ENCODE measurements at places on chromosomes 16 and 17. TPM values are rescaled to one million over a fixed set of nuclear protein-coding genes. Genes with fewer than 3 reads are reported as not detected.

The ANKRD13B gene
- total RNA-seq: 9.3 TPM

DNA sequence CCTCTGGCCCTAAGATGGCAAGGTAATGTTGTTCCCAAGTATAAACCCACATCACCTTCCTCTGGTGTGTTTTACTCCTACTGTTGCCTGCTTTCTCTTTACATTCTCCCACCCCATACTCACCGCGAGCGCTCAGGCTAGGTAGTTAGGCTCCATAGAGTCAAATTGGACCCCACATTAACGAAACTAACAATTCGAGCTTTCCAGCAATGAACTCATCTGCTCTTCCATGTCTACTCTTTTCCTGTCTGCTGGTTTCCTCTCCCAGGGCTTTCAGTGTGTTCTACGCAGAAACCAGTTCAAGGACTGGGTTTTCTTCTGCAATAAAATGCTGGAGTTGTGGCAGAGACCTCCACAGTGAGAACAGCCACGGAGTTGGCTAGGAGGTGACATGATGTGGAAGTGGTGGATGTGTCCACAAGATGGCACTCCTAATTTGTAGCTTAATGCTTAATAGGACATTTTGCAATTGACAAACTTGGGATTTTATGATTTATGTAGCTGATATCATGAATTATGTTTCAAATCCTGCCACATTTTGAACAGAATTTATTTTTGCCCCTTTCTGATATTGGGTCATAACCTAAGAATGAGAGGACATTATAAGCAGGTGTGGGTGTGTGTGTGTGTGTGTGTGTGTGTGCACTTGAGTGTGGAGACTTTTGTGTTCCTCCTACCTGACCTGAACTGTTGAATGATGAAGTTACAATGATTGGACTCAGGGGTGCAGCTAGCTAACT, 2.2 kb upstream of the UQCRC2 start:
- DNase-seq: no peak

DNA sequence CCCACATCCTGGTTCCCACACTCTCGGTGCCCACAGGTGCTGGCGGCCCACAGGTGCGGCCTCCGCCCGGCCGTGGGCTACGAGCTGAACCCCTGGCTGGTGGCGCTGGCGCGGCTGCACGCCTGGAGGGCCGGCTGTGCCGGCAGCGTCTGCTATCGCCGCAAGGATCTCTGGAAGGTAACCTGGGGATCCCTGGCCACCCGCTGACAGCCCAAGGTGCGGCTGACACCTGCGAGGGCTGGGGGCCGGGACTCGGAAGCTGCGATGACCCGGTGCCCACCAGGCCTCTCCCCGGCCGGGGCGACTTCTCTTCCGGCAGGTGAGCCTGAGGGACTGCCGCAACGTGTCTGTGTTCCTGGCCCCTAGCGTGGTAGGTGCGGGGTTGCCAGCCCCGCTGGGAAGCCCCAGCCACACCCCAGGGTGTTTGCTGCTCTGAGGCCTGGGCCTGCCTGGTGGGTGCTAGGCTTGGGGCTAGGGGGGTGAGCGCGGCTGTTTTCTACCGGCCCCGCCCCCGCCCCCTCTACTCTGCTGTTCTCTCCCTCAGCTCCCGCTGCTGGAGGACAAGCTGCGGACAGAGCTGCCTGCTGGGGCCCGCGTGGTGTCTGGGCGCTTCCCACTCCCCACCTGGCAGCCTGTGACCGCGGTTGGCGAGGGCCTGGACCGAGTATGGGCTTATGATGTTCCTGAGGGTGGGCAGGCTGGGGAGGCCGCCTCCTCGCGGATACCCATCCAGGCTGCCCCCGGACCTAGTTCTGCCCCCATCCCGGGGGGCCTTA, 1.0 kb downstream of the ANTKMT start:
- no peak for DNase-seq

DNA sequence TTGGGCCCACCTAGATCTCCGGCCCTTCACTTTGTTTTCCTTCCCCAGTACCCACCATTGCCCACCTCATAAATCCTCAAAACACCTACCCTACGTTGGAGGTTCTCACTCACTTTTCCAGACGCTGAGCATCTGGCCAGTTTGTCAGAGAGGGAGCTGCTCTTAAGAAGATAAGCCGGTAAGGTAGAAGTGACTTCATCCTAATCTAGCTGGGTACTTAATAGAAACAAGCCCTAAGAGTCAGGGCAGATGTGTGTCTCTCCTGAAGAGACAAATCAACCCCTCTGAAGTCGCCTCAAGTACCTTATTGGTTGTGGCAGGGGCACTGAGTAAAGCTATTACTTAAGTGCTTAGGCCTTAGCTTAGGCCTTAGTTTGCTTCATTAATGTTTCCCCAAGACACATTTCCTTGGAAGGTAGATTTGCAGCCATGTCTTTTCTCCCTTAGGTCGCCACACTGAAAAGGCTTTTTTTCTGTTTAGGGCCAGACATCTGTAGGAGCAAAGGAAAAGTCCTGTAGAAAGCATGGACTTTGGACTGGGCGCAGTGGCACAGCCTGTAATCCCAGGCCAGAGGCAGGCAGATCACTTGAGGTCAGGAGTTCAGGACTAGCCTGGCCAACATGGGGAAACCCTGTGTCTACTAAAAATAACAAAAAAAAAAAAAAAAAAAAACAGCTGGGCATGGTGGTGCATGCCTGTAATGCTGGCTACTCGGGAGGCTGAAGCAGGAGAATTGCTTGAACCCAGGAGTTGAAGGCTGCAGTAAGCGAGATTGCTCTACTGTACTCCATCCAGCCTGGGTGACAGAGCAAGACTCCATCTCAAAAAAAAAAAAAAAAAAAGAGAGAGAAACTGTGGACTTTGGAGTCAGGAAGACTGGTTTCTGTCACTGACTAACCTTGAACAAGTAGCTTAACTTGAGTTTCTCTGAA, 1.0 kb downstream of the TACO1 start:
- DNase-seq: no peak

The SLC5A11 gene
- total RNA-seq: not detected

The COG7 gene
- total RNA-seq: 17.6 TPM

- DNase-seq: no peak
Observed at GRCh38 chr16:67055712-67056487, 27.0 kb downstream of the CBFB start.

- DNase-seq: no peak
Observed at GRCh38 chr16:27771201-27771910, 221.4 kb downstream of the KATNIP start.

The CHP2 gene
- 120 TPM for total RNA-seq

DNA sequence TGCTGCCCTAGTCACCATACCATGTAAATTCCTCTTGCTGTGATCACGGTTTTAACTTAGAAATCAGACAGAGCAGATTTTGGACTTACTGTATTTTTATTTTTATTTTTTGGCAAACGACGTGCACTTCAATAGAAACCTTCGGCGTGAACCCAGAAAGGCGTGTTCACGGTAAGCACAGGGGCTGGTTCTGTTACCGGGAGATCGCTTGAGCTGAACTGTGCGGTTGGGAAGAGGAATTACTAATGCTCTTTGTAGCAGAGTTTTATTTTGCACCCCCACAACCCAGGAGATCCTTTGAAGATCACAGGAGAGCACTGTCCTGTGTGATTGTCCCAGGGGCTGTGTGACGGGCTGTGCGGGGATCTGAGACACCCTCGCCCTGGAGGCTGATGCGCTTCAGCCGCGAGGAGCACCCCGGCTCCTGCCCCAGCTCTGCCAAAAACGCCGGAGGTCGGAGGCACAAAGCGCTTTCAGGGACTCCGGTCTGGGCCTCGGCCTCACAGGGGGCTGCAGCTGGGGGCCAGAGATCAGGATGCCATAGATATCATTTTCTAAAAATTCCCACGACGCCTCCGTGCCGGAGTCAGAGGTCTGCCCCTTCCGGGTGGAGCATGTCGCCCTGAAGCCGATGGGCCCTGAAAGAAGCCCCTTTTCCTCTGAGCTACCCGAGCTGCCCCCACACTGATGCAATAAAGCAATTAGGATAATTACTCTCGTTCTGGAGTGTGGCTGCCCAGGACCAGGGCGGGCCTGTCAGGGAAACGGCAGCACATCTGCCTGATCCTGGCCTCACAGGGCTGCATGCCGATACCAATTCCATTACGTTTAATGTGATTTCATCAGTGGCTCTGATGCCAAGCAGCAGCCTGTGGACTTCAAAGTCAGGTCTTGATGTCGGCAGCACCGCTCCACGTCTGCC, 71.8 kb downstream of the LMF1 start:
- no peak for DNase-seq

- DNase-seq: no peak
Observed at GRCh38 chr16:81848306-81848853, 69.3 kb downstream of the PLCG2 start.

- DNase-seq: no peak
Observed at GRCh38 chr16:57643910-57644309, 15.5 kb downstream of the ADGRG1 start.

DNA sequence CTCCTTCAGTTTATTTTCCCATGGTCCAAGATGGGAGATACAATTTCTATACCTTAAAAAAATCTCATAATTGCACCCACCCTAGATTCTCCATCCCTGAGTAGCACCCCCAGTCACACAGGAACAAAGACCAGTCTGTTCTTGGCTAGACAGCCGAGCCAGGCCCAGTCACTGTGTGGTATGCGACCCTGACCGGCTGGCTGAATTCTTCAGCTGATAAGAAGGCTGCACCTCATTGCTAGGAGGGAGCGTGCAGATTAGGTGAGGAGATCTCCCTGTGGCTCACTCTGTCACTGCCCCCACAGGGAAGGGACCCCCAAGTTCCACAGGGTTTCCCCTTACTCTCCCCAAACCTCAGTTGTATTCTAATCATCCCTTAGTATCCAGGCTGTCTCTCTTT, 138.7 kb downstream of the SALL1 start:
- DNase-seq: no peak

The RAB26 gene
- total RNA-seq: 2.9 TPM

DNA sequence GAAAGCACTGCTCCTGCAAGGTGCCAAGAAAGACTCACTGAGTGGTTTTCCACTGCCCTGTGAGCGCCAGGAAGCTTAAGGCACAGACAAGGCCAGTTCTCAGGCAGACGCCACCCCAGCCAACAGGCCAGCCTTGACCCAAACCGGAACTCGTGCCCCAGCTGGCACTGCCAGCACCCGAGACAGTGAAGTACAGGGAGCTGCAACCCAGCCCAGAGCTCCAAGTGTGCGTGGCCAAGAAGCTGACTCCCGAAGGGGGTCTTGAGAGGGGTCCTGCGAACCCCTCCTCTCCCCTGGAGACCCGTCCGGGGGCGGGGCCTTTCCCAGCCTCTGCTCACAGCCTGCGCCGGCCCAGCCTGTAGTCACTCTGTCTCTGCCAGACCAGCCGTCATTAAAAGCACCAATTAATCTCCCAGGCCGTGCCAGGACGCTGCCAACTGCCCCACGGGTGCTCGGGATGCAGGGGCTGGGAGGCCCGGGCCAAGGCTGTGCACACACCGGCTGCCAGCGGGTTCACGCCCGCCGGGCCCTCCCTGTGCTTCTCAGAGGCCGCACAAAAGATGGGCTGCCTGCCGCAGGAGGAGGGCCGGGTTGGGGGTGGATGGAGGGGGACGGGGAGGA, 4.4 kb upstream of the SOX8 start:
- no peak for DNase-seq

The KRTAP9-8 gene
- total RNA-seq: 0.97 TPM

The RRAD gene
- 26.8 TPM for total RNA-seq

The COPZ2 gene
- total RNA-seq: 13.6 TPM

- DNase-seq: no peak
Observed at GRCh38 chr16:3486506-3487215, 8.6 kb downstream of the C16orf90 start.

The VAT1L gene
- not detected for total RNA-seq

The CCL16 gene
- not detected for total RNA-seq

GRCh38 chr16:78435260-78435659, 335.8 kb downstream of the WWOX start:
- no peak for DNase-seq

- DNase-seq: no peak
Observed at GRCh38 chr17:444879-445454, 92.4 kb upstream of the RPH3AL start.

The UMOD gene
- total RNA-seq: not detected

The OSBPL7 gene
- total RNA-seq: 8.4 TPM

- DNase-seq: no peak
Observed at GRCh38 chr16:49158029-49158642, 123.5 kb downstream of the CBLN1 start.

The CHST5 gene
- not detected for total RNA-seq

The MEIOB gene
- 0.42 TPM for total RNA-seq

DNA sequence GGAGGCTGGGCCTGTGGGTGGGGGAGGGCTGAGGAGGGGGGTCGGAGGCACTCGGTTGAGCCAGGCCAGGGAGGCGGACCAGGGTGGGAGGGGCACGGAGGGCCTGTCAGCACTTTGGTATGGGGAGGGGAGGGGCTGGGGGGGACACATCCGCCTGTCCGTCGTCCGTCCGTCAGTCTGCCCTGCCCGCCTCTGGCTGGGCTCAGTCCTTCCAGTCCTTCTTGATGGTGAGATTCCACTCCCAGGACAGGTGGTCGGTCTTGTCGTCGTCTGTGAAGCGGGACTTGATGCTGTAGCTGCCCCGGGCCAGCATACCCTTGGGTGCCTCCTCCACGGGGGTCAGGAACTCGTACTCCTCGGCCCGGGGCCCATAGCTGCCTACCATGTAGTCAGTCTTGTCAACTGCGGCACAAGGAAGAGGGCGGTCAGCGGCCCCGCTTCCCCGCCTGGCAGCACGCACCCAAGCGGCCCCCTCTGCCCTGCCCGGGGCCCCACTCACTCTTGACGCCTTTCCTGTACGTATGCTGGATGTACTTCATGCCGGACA, 2.4 kb downstream of the ARHGDIA start:
- no peak for DNase-seq

The HBA2 gene
- total RNA-seq: 1.3 TPM

The ABCA10 gene
- 8.9 TPM for total RNA-seq

- no peak for DNase-seq
Observed at GRCh38 chr17:9272501-9273200, 251.3 kb downstream of the NTN1 start.

The MAF gene
- total RNA-seq: 72.4 TPM
